ENCODE measurements at places on chromosomes 5 and 9.

GRCh38 chr9:112112941-112113681 lies 62.0 kb downstream of the SUSD1 start:
- DNase-seq = peak; percentile 32

- no peak for DNase-seq
Measured at GRCh38 chr5:80712919-80713318, 58.1 kb upstream of the DHFR start.

- DNase-seq = no peak
Measured at GRCh38 chr5:67494186-67494855, 297.7 kb upstream of the CD180 start.

DNA sequence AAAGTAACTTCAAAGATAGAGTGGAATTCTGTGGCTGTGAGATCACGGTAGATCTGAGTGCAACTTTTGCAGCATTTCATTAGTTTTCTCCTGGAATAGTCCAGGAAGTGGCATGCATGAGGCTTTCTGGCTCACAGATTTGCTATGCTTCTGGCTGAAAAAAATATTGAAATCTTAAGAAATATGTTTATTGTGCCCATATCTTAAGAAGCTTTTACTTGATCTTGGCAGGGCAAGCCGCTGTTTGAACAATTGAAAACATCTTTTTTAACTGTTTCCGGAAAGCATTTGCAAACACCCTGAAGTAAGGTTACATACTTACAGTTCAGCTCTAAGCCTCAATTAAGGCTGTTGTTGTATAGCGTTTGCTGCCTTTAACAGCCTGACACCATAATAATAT lies 135.7 kb upstream of the GDNF start:
- DNase-seq = no peak

DNA sequence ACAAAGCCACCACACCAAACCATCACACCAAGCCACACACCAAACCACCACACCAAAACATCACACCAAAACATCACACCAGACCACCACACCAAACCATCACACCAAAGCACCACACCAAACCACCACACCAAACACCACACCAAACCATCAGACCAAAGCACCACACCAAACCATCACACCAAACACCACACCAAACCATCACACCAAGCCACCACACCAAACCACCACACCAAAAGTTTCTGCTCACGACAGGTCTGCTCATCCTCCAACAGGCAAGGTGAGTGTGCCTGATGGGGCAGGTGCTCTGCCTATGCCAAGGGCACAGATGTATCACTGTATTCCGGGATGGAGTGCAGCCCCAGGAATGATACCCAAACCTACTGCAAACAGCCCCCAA lies 87.9 kb upstream of the FSTL4 start:
- DNase-seq = no peak

DNA sequence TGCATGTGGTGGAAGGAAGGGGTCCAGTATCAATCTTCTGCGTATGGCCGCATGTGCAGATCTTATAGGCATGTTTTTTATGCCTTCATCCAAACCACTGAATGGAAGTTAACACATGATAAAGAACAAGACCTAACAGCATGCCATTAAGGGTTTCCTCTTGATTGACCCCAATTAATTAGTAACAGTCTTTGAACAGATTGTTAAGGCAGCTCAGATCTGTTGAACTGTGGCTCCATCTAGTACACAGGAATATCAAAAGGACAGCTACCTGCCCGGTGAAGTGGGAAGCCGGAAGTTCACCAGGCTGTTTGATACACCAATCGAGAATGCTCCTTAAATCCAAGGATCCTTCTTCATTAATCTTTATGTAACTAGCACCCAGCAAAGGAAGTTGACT lies 159.9 kb upstream of the ADAMTS16 start:
- DNase-seq = no peak

- DNase-seq = no peak
Measured at GRCh38 chr5:169736653-169737052, 99.6 kb downstream of the DOCK2 start.

- DNase-seq = no peak
Measured at GRCh38 chr9:104263942-104264341, 169.8 kb downstream of the SMC2 start.

DNA sequence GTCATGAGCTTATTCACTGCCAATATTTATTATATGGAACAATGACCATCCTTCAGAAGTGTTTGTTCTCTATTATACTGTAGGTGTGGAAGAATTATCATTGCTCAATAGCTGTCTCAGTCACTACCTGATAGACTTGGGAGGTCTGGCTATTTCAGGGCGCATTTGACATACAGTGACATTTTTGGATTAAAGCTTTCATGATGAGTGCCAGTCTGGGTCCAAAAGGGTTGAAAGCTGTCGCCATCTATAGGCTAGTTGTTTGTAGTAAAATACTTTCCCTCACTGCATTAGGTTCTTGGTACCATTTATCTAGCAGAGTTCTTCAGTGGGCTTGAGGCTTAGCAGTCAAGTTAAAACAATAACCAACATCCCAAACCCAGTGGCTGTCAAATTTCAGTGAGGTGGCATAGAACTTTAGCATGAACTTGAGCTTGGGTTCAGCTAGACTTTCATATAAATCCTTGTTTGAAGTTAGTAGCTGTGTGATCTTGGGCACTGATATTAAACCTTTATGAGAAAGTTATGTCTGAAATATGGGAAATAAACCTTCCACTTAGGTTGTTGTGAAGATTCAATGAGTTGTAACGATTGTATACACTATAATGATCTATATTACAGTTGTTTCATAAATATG lies 110.5 kb upstream of the CDKN2B start:
- DNase-seq = peak; percentile 10

DNA sequence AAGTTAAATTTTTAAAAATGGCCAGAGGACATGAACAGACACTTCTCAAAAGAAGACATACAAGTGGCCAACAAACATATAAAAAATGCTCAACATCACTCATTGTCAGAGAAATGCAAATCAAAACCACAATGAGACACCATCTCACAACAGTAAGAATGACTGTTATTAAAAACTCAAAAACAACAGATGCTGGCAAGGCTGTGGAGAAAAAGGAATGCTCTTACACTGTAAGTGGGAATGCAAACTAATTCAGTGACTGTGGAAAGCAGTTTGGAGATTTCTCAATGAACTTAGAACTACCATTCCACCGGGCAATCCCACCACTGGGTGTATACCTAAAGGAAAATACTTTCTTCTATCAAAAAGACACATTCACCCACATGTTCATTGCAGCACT lies 168.5 kb upstream of the PIK3R1 start:
- DNase-seq = no peak

GRCh38 chr9:36974731-36975130 lies 59.3 kb downstream of the PAX5 start:
- DNase-seq = no peak

DNA sequence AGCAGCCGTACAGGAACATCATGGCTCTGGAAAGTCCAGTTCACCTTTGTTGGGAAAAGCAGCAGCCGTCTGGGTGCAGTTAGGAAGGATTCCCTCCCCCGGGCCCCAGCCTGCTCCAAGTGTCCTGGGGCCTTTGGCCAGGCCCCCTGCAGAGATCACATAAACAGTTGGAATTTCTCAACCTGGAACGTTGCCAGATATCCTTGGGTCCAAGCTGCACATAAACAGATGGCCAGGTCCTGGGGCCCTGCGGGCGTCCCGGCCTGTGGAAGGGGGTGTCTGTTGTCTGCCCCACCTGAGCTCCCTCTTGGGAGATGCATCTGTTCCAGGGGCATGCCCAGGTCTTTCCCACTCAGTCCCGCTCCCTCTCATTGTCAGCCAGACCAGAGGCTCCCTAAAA lies 92.7 kb downstream of the COL5A1 start:
- DNase-seq = no peak

DNA sequence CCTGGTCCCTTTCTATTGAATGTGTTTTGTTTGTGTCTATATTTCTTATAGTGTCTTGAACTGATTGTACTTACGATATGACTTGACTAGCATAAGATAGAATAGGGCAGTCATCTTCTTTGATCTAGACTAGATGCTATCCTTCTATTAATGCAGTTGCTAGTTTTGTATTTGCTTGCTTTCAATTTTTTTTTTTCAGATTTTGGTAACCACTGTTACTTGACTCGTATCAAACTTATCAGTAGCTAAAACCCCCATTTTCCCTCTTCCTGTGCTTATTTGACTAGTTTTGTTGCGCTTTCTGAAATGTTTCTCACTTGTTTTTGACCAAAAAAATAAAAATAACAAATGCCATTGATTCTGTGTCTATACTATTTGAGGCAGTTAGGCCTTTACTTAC lies 69.0 kb upstream of the CDKN2B start:
- DNase-seq = no peak

Data from stimulated activated naive CD4-positive, alpha-beta T cell (primary cell).